GM23248 (cell line): ENCODE measurements at places on chromosomes 6 and 20.
A peak's percentile ranks its signal among the peaks of the same experiment; 100 is the strongest.

DNA sequence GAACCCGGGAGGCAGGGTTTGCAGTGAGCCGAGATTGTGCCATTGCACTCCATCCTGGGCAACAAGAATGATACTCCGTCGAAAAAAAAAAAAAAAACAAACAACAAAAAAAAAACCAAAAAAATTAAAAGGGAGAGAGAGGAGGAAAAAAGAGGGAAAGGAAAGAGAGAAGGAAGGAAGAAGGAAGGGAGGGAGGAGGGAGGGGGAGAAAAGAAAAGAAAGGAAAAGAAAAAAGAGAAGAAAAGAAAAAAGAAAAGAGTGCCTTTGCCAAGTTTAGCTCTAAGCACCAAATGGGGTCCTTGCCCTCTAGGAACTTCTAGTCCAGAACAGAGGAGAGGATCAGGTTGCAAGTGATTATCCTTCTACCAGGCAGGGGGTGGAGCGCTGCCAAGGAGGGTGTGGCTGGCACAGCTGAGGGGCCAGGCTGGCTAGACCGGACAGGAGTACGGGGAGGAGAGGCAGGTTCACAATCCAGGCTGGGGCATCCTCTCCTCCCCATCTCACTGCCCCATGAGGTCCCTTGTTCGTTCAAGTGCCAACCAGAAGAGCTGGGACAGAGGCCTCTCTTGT, 19.1 kb downstream of the GNAS start:
- no peak for DNase-seq
- no peak overlapping the region for H3K4me3 ChIP-seq
- peaks cover 10% of the 10 kb centered on the region for H3K4me1 ChIP-seq
- no peaks in the 10 kb centered on the region for H3K36me3 ChIP-seq
- no peaks in the 10 kb centered on the region for H3K27me3 ChIP-seq
- no peak overlapping the region for H3K27ac ChIP-seq

- peak overlapping the region; percentile 87 for H3K27ac ChIP-seq
- no peak for DNase-seq
- H3K27me3 ChIP-seq = no peaks in the 10 kb centered on the region
- H3K4me1 ChIP-seq = peaks cover 43% of the 10 kb centered on the region
- peaks cover 14% of the 10 kb centered on the region for H3K36me3 ChIP-seq
- peak overlapping the region; percentile 58 for H3K4me3 ChIP-seq
These were observed 1.1 kb upstream of the CLIC1 start for GRCh38 chr6:31737315-31737990.

DNA sequence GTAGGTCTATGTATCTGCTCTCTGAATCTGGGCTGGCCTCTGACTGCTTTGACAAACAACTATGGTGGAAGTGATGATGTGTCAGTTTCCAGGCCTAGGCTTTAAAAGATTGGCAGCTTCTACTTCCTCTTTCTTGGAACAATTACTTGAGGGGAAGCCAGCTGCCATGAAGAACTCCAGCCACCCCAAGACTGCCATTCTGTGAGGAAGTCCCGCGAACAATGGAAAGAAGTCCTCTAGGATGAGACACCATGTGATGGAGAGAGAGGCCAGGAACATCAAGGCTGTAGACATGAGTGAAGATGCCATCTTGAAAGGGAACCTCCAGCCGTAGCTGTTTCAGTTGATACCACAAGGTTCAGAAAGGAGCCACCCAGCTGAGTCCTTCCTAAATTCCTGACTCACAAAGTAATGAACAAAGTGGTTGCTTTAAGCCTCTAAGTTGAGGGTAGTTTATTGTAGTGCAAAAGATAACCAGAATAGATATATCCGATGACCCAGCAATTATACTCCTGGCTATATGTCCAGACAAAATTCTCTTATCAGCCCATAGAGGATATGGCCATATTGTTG, 15.3 kb upstream of the TCF15 start:
- DNase-seq = no peak
- no peak overlapping the region for H3K4me3 ChIP-seq
- H3K36me3 ChIP-seq = no peaks in the 10 kb centered on the region
- no peak overlapping the region for H3K27ac ChIP-seq
- peaks cover 7% of the 10 kb centered on the region; the same call in 1 of the 2 replicates for H3K4me1 ChIP-seq

- H3K27ac ChIP-seq = no peak overlapping the region
- no peaks in the 10 kb centered on the region for H3K36me3 ChIP-seq
- no peak for DNase-seq
These were observed 94.4 kb upstream of the FOXC1 start for GRCh38 chr6:1515280-1515679.

- no peaks in the 10 kb centered on the region for H3K4me1 ChIP-seq
- H3K27ac ChIP-seq = no peak overlapping the region
- H3K4me3 ChIP-seq = no peak overlapping the region
- DNase-seq = no peak
These were observed 168.9 kb downstream of the ATXN1 start for GRCh38 chr6:16592223-16592911.

DNA sequence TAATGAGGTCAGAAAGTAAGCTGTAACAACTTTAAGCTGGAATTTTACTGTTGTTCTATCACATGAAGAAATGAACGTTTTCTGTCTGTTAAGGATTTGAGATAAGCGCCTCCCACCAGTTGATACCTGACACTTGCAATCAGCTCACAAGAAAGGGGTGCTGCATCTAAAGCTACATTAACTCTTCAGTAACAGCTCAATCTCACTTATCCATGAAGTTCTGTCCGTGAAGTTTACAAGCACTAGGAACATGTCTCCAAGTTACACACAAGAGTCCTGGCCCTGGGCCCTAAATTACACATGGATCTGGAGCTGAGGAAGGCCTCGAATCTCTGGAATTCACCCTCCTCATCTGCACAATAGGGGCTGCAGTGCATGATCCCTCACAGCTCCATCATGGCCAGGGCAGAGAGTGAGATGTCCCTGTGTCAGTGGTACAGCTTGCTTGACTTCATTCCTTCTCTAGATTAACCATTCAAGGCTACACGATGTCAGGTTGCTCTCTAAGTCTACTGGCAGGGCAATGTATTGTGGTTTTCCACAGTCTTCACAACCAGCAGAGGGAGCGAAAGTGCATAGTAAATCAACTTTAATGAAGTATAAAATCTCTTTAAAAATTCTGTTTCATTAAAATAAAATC, 182.4 kb upstream of the MCHR2 start:
- peak overlapping the region; percentile 85 for H3K27ac ChIP-seq
- peak; percentile 82 for DNase-seq
- H3K4me3 ChIP-seq = peak overlapping the region; percentile 12; the same call in 1 of the 2 replicates

- DNase-seq = no peak
- H3K4me3 ChIP-seq = no peak overlapping the region
- 0 out of 2 replicates have a peak, but pooled peaks cover 2% of the 10 kb centered on the region for H3K4me1 ChIP-seq
- no peaks in the 10 kb centered on the region for H3K27me3 ChIP-seq
- H3K27ac ChIP-seq = no peak overlapping the region
These were observed 1.8 kb downstream of the RALGAPA2 start for GRCh38 chr20:20710443-20711315.

DNA sequence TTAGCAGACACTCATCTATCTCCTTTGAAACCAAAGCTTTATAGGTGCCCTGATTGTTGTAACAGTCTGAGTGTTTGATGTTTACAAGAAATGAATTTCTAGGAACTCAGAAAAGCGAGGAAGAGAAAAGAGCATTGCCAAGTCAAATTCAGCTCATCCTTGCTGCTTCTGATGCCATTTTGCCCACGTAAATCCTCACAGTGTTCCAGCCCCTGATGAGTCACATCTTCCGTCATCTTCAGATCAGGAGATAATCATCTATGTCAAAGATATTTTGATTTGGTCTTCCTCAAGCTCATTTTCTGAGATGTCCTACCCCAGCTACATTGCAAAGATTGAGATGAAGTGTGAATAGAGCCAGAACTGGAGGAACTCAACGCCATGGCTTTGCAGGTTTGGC, 426.2 kb downstream of the BMP2 start:
- no peaks in the 10 kb centered on the region for H3K36me3 ChIP-seq
- peaks cover 9% of the 10 kb centered on the region; the same call in 1 of the 2 replicates for H3K4me1 ChIP-seq
- no peak for DNase-seq
- H3K4me3 ChIP-seq = no peak overlapping the region
- H3K27ac ChIP-seq = no peak overlapping the region

DNA sequence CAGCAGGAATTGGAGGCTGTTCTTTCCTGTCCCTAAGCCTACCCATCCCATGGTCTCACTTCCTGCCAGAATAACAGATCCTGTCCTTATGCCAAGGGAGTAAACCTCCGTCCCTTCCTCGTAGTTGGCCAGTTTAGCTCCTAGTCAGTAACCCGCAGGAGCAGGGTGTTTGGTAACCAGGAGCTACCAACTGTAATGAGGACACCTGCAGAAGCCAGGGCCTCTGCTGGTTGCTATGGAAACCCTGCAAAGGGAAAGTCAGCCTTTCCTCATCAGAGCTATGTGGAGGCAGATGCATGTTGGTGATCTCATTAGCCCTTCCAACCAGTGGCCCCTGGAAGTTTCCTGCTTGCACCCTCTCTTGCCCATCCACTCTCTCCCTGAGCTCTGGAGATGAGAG, 368.2 kb upstream of the SULF2 start:
- DNase-seq = no peak
- no peak overlapping the region for H3K4me3 ChIP-seq
- H3K4me1 ChIP-seq = no peaks in the 10 kb centered on the region
- no peak overlapping the region for H3K27ac ChIP-seq
- H3K27me3 ChIP-seq = peaks cover 9% of the 10 kb centered on the region
- H3K36me3 ChIP-seq = no peaks in the 10 kb centered on the region

DNA sequence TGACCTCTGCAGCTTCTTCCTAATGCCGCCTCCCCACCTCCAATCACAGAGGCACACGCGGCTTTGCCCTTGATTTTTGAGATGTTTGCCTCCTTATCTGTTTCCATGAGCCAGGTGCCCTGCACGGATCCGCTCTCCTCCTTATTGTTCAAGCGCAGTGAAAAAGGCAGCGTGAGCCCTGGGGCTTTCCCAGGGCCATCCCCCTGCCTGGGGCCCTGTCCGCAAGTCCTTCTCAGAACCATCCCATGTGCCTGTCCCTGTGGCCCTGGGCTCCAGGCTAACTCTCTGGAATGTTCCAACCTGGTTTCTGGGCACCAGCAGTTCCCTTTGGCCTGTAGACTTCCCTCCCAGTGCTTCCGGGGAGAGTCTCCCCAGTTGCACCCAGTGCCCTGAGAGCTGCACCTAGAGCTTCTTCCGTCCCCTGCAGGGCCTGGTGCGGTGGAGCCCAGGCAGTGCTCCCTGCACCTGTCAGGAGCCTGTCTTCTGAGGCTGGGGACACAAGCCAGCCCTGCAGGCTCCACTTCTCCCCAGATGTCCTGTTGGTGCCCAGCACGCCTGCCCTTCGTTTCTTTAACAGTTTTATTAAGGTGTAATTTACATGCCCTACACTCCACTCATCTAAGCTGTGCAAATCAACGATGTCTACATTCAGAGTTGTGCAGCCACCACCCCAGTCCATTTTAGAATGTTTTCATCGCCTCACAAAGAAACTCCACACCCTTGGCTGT, 330.3 kb downstream of the CDH4 start:
- no peak for DNase-seq
- no peak overlapping the region for H3K4me3 ChIP-seq
- no peaks in the 10 kb centered on the region for H3K4me1 ChIP-seq
- no peaks in the 10 kb centered on the region for H3K36me3 ChIP-seq
- H3K27me3 ChIP-seq = no peaks in the 10 kb centered on the region

GRCh38 chr6:131035582-131035981, 27.5 kb downstream of the EPB41L2 start:
- H3K27ac ChIP-seq = no peak overlapping the region
- peaks cover 25% of the 10 kb centered on the region for H3K4me1 ChIP-seq
- H3K27me3 ChIP-seq = no peaks in the 10 kb centered on the region
- no peak for DNase-seq

GRCh38 chr20:3163099-3164042, 3.7 kb upstream of the FASTKD5 start:
- H3K27me3 ChIP-seq = no peaks in the 10 kb centered on the region
- DNase-seq = no peak
- no peaks in the 10 kb centered on the region for H3K36me3 ChIP-seq
- no peak overlapping the region for H3K27ac ChIP-seq

- H3K4me1 ChIP-seq = peaks cover 19% of the 10 kb centered on the region
- DNase-seq = peak; percentile 96
- H3K4me3 ChIP-seq = peak overlapping the region; percentile 94
- 0 out of 2 replicates have a peak, but pooled peaks cover 3% of the 10 kb centered on the region for H3K36me3 ChIP-seq
- no peaks in the 10 kb centered on the region for H3K27me3 ChIP-seq
- H3K27ac ChIP-seq = peak overlapping the region; percentile 100
These were observed 864 bp upstream of the BCLAF1 start for GRCh38 chr6:136290410-136291010.

- no peaks in the 10 kb centered on the region for H3K27me3 ChIP-seq
- no peak overlapping the region for H3K4me3 ChIP-seq
- DNase-seq = no peak
- H3K4me1 ChIP-seq = peaks cover 11% of the 10 kb centered on the region
These were observed 116.0 kb upstream of the MRPS10 start for GRCh38 chr6:42333612-42334011.
